ENCODE measurements at places on chromosomes 3 and 15. TPM values are rescaled to one million over a fixed set of nuclear protein-coding genes. Genes with fewer than 3 reads are reported as not detected.
A peak's percentile ranks its signal among the peaks of the same experiment; 100 is the strongest.

Gene SEMA3G
- 175 TPM for total RNA-seq

DNA sequence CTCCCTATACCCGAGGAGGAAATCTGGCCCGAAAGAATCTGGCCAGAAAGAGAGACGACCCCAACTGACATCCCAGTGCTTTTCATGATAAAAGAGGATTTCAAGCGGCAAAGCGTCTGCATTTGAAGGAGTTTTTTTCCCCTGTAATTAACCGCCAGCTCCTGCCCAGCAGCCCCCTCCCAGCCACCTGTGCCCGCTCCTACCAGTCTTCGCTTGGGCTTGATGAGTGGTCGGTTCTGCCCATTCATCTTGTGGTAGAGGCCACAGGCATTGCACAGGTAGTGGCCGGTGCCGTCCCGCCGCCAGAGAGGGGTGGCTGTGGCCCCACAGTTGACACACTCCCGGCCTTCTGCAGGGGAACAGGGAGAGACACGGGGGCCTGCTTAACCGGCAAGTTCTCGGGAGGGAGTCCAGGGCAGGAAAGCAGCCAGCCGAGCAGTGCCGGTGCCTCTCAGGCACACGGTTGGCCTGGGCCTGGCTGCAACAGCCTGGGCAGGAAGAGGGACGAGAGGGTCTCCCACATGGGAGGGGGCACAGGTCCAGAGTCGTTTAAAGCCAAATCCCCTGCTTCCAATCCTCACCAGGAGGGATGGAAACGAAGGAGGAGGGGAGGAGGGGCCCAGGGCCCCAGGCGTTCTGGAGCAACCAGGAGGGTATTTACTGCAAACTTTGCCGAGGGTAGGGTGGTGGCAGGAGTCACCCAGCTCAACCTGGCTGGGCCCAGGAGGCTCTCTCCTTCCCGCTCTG is 9.2 kb downstream of the GATA2 start:
- peak; percentile 48 for DNase-seq
- H3K4me3 ChIP-seq: peak overlapping the region; percentile 87
- H3K4me1 ChIP-seq: peaks cover 61% of the 10 kb centered on the region
- peaks cover 31% of the 10 kb centered on the region for H3K36me3 ChIP-seq
- H3K27ac ChIP-seq: peak overlapping the region; percentile 99

- H3K27me3 ChIP-seq: no peaks in the 10 kb centered on the region
- H3K36me3 ChIP-seq: peaks cover 18% of the 10 kb centered on the region
- peaks cover 86% of the 10 kb centered on the region for H3K4me1 ChIP-seq
- H3K27ac ChIP-seq: peak overlapping the region; percentile 94
- peak; percentile 68 for DNase-seq
These were observed 17.8 kb downstream of the MAP2K1 start for GRCh38 chr15:66404532-66404931.

Gene TMEM212
- not detected for total RNA-seq

- no peak overlapping the region for H3K27ac ChIP-seq
- H3K4me1 ChIP-seq: peaks cover 10% of the 10 kb centered on the region
- peaks cover 1% of the 10 kb centered on the region for H3K27me3 ChIP-seq
- H3K4me3 ChIP-seq: no peak overlapping the region
- no peak for DNase-seq
- H3K36me3 ChIP-seq: no peaks in the 10 kb centered on the region
These were observed 26.6 kb upstream of the TAFA4 start for GRCh38 chr3:68958932-68959331.

DNA sequence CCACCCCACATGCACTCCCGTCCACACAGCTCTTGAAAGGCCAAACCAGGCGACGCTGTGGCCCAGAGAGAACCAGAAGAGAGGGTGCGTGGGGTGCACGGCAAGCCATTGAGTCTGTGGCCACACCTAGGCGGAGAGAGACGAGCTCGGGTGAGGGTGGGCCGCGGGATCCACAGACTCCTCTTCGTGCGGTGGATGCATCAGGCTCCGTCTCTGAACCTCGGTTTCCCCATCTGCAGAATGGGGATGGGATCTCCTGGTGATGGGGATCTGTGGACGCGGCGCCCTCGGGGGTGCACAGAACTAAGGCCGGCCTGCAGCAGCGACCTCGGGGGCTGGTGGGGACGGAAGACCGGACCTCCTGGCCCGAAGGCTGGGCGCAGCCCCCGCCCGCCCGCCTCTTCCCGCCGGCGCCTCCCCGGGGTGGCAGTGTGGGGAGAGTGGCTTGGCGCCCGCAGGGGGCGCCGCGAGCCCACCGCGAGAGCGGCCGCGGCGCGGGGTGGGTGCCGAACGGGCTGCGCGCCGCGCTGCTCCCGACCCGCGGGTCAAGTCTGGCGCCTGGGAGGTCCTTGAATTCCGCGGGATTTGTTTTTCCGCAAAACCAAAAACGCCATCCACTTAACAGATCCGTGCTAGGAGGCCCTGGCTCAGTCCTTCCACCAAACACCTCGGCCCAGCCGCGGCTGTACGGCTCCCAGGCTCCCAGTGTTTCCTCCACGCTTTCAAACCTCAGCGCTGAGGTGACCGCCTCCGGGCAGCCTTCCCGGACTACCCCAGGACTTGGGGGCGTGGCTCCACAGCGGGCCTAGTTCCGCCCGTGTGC is 13.2 kb upstream of the ADPGK start:
- peaks cover 38% of the 10 kb centered on the region for H3K4me1 ChIP-seq
- peak overlapping the region; percentile 86 for H3K4me3 ChIP-seq
- DNase-seq: peak; percentile 64

DNA sequence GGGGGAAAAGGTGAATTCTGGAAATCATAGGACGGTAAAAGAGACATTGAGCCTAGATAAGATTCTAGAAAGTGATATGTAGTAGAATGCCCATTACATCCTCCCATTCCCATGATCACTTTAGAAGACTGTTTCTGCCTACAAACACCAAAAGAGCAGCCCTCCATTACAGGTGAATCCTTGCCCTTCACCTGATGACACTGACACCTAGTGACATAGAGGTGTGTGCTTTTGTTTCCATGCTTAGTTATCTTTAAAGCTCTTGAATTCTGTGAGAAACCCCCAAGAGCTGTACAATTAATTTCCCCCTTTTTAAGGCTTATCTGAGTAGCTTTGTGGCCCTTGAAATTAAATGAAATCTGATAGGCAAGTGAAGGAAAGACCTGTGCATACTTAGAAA is 8.3 kb upstream of the BBX start:
- no peaks in the 10 kb centered on the region for H3K27me3 ChIP-seq
- H3K4me3 ChIP-seq: no peak overlapping the region
- no peak for DNase-seq
- no peak overlapping the region for H3K27ac ChIP-seq
- H3K4me1 ChIP-seq: peaks cover 13% of the 10 kb centered on the region

Gene PLOD2
- 28.0 TPM for total RNA-seq

GRCh38 chr3:64995857-64996551 is 308.2 kb upstream of the ADAMTS9 start:
- no peak overlapping the region for H3K4me3 ChIP-seq
- H3K4me1 ChIP-seq: peaks cover 58% of the 10 kb centered on the region
- peak; percentile 19 for DNase-seq
- H3K27me3 ChIP-seq: no peaks in the 10 kb centered on the region

Measured in endothelial cell (in vitro differentiated cells).